ENCODE measurements at places on chromosomes 2 and 18.

DNA sequence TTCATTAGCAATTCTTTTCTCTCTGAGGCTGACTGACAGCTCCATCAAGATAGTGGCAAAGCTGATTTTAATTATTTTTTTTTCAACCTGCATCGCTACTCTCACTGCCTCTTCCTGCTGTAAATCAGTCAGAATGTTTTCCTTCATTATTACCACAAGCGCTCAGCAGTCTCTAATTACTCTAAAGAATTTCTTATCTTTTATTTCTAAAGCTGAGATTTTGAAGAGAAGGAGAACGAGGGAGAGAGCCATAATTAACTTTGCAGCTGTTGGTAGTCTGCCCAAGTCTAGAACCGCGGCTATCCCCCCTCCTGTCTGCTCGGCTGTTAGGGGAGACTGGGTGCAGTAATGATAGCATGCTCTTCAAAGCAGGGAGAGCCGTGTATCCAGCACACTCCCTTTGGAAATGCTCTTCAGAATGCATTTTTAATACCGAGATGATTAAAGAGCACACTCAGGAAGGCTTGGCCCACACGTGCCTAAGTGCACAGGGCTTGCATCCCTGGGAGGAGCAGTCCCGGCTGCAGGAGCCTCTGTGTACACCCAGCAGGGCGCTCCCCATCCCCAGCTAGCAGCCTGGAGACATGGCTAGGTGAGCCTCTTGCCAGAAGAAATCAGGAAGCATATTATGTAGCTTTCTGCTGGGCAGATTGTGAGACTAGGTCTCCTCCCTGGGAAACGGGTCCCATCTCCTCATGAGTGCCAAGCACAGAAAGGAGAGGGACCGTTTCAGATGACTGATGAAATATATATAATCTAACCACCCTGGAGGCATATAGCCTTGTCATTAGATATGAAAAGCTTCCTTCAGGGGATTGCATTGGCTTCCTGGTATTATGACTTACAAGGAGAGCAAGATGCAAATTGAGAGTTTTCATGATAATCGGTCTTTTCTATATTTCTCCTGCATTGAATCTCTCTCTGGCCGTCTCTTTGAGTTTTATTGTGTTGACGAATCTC, 555.2 kb downstream of the CMPK2 start:
- DNase-seq, result no peak

GRCh38 chr2:133077269-133077822, 407.3 kb upstream of the LYPD1 start:
- DNase-seq, result no peak

DNA sequence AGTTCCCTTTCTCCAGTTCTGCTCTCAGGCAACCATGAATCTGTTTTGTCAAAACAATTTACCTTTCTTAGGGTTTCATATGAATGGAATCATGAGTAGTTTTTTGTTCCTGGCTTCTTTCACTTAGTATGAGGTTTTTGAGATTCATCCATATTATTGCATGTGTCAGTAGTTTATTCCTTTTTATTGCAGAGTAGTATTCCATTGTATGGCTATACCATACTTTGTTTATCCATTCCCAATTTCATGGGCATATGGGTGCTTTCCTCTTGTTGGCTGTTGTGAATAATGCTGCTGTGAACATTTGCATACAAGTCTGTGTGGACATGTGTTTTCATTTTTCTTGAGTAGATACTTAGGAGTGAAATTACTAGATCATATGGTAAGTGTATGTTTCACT, 46.0 kb downstream of the SANBR start:
- no peak for DNase-seq

- no peak for DNase-seq
These were observed 384.3 kb upstream of the LYPD1 start for GRCh38 chr2:133054297-133054696.

- no peak for DNase-seq
These were observed 4.4 kb downstream of the XRCC5 start for GRCh38 chr2:216113572-216113971.

- no peak for DNase-seq
These were observed 3.8 kb downstream of the AFG3L2 start for GRCh38 chr18:12373116-12373770.

- DNase-seq, result peak; percentile 50
These were observed 40.4 kb downstream of the TMEM18 start for GRCh38 chr2:636641-637405.

GRCh38 chr2:223580951-223581350, 21.2 kb downstream of the SCG2 start:
- no peak for DNase-seq

DNA sequence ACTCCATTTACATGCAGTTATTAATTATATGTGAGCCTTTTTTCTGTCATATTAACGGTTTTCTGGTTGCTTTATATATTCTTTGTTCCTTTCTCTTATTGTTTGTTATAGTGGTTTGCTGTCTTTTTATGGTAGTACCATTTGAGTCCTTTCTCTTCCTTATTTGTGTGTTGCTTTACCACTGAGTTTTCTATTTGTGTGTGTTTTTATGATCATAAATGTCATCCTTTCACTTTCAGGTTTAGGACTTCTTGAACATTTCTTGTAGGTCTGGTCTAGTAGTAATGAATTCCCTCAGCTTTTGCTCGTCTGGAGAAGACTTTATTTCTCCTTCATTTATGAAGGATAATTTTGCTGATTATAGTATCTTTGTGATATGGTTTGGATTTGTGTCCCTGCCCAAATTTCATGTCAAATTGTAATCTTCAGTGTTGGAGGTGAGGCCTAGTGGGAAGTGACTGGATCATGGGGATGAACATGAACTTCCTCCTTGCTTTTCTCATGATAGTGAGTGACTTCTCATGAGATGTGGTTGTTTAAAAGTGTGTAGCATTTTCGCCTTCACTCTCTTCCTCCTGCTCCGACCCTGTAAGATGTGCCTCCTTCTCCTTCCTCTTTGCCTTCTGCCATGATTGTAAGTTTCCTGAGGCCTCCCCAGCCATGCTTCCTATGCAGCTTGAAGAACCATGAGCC, 11.5 kb downstream of the GCC2 start:
- no peak for DNase-seq

DNA sequence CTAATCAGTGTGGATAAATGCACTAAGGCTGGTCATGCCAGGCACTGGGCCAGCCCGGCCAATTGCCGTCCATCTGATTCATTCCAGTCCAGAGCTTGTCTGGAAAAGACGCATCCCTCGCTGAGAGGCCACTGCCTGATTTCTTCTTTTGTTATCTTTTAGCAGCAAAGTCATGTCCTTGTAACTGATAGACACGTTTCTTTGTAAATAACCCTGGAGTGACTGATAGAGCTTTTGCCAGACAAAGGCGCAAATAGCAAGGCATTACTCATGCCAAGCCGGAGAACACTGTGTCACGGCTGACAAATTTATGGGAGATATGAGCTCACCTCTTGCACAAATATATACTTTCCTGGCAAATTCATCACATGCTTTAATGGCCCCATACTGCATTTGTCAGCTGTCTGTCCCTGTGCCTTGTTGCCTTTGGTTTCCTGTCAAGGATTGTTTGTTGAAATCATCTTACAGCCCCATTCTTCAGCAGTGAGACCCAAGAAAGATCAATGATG, 164.4 kb downstream of the ETAA1 start:
- DNase-seq, result peak; percentile 79

DNA sequence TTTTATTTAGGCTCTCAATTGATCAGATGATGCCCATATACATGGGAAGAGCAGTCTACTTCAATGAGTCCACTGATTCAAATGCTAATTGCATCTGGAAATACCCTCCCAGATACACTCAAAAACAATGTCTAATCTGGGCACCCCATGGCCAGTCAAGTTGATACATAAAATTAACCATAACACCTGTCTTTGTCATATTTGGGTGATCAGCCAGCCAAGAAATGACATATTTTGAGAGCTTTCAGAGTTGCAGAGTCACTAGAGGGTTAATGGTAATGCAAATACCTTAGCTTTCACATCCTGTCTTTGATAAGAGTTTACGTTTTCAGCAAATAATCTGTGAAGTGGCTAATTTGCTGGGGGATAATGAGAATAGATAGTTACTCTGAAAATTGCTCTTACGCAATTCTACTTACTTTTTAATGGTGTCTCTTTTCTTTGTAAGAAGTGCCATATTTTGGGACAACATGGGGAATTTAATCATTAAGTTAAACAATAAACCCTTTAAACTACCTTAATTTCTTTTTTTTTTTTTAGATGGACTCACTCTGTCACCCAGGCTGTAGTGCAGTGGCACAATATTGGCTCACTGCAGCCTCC, 49.1 kb downstream of the CCDC195 start:
- DNase-seq, result no peak

GRCh38 chr2:168751104-168751740, 51.2 kb upstream of the NOSTRIN start:
- DNase-seq, result no peak

- no peak for DNase-seq
These were observed 65.3 kb downstream of the MTCL1 start for GRCh38 chr18:8770657-8771056.

GRCh38 chr2:60053791-60054190, 499.7 kb downstream of the BCL11A start:
- DNase-seq, result no peak

- no peak for DNase-seq
These were observed 375 bp downstream of the WNT10A start for GRCh38 chr2:218880859-218881594.

GRCh38 chr2:136214307-136215200, 96.6 kb upstream of the CXCR4 start:
- DNase-seq, result no peak

- peak; percentile 47 for DNase-seq
These were observed 24.0 kb upstream of the TMEM37 start for GRCh38 chr2:119407430-119408220.

- DNase-seq, result no peak
These were observed 24.1 kb upstream of the NFATC1 start for GRCh38 chr18:79371561-79372121.

- no peak for DNase-seq
These were observed 123.5 kb upstream of the ZBTB14 start for GRCh38 chr18:5419030-5419429.

- DNase-seq, result no peak
These were observed 19.9 kb upstream of the ZAP70 start for GRCh38 chr2:97693476-97693875.

DNA sequence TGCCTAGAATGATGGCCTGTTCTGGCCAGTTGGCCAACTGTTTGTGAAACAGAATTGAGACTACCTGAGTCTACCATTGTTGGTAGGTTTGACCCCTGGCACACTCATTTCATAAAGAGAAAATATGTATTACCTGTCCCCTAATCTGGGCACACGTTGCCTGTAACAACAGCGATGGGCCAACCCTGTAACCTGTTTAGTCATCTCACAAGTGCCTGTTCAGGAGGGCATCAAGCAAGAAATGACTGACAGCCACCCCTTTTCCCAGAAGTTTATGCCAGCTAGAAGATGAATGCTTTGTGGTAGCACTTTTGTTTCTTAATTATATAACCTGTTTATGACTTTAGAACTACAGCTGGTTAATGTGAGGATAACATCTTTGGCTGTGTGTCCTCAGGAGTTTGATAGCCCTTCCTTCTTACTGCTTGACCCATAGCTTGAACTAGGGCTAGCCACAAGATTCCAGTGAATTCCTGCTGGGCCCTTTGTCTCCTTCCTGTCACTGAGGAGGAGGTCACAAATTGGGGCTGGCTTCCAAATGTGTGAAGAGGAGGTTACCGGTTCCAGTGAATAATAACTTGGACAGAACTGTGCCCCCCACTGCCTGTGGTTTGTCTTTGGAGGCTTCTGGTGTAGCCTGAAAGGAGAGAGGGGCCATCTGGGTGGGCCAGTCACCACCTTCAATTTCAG, 273.9 kb upstream of the EPAS1 start:
- DNase-seq, result no peak

- no peak for DNase-seq
These were observed 45.5 kb downstream of the CDC42EP3 start for GRCh38 chr2:37625796-37626571.

DNA sequence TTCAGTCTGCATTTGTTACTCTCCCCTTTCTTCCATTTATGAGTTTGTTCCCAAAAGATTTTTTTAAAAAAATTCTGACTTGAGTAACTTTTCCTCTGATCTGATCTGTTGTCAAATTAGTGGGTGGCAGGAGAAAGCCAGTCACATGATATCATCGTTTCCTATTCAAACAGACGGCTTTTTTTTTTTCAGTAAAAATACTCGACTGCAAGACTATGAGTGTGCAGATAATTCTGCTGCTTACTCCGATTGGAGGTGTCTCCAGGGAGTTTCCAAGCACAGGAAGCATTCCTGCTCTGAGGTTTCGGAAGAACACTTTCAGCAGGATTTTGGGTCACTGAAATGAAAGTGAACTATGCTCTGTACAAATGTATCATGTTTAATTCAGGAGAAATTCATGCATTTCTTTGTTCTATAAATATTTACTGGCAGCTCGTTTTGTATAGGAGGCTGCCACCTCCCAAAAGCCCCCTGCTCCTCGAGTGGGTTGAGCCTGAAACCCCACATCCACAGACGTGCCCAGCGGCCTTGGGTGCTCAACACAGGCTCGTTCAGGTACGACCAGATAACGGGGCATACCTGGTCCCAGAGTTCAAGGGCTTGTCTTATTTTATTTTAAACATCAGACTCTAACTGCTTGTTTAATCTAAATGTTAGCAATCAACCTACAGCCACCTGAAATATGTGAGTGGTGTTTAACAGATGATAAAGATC, 126.9 kb upstream of the ZNF516 start:
- peak; percentile 30 for DNase-seq

DNA sequence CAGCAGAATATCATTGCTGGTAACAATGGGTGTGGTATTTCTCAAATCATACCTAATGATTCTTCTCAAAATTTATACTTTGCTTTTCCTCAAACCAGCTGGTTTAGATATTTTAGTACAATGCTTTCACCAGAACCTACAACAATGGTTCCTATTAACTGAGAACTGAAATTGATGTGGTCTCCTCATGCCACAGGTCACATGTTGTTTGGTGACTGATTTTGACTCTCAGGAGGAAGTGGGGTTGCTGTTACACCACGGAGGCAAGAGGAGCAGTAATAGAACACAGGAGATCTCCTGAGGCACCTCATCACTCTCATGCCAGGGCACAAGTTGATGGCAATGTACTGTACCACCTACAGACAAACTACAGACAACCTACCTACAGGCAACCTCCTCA, 3.0 kb upstream of the CEP68 start:
- DNase-seq, result no peak

GRCh38 chr2:110105608-110106467, 9.8 kb downstream of the MALL start:
- DNase-seq, result peak; percentile 91

DNA sequence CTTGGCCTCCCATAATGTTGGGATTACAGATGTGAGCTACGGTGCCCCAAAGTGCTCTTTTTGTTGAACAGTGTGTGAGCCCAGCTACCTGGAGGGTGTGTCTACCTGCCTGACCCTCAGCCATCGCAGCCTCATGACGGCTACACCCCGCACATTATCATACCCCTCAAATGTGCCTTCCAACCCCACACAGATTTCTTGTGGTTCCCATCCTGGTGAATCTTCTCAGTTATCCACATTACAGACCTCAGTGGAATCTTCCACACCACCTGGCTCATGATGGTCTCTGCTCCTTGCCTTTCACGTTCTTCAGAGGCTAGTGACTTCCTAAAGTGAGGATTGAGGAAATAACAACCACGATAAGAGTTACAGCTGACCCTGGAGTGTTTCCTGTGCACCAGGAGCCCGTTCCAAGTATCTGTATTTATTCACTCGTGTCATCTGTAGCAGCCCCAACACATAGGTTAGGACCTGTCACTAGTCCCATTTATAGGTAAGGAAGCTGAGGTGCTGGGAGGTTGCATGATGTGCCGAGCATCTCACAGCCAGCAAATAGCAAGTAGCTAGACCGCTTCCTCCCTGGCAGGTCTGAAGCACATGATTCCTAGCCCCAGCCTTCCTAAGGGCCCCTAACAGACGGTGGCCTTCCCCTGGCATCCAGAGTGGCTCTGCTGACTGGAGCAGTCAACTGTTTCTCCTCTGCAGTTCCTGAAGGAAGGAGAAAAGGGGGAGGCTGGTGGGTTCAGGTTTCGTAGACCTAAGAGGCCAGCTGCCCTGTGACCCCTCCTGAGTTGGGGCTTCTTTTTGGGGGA, 47.3 kb downstream of the TCF7L1 start:
- DNase-seq, result no peak

Data from kidney capillary endothelial cell (primary cell).